CD4-positive, alpha-beta T cell treated with Interleukin-1 beta for 1 hour (primary cell): ENCODE measurements at places on chromosomes 16 and 17.
A peak's percentile ranks its signal among the peaks of the same experiment; 100 is the strongest.

- peak; percentile 83 for DNase-seq
Observed at GRCh38 chr17:7329997-7330637, 982 bp upstream of the NEURL4 start.

GRCh38 chr16:66474750-66475199, 47.7 kb downstream of the BEAN1 start:
- peak; percentile 70 for DNase-seq

- DNase-seq: no peak
Observed at GRCh38 chr17:45334231-45334630, 17.4 kb upstream of the MAP3K14 start.

DNA sequence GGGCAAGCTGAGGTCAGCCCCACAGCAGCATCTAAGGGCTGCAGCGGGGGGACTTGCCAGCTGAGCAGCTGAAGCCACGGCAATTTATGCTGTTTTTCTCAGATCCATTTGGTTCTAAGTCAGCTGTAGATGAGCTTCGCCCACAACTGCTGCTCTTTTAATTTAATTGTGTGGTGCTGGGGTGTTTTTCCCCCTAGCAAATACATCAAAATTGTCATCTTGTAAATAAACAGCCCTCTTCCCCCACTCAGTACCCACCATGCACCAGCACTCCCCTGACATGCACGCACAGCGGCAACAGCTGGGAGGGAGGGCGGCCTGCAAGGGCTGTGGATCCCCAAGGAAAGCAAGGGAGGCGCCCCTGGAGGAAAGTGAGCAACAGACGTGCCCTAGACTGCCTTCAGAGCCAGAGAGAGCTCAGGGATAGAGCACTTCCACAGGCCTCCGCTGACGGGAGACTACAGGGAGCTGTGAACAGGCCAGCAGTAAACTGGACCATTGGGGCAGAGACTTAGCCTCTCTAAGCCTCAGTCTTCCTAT, 149.5 kb downstream of the TMEM132E start:
- no peak for DNase-seq

- no peak for DNase-seq
Observed at GRCh38 chr16:31327646-31328225, 27.2 kb upstream of the ITGAX start.
